ENCODE measurements at places on chromosomes 11 and 22. TPM values are rescaled to one million over a fixed set of nuclear protein-coding genes. Genes with fewer than 3 reads are reported as not detected.

GRCh38 chr11:20342347-20343141 lies 21.0 kb upstream of the HTATIP2 start:
- H3K4me1 ChIP-seq, result no peaks in the 10 kb centered on the region
- H3K27ac ChIP-seq, result no peak overlapping the region
- peaks cover 5% of the 10 kb centered on the region for H3K36me3 ChIP-seq
- DNase-seq, result no peak

DNA sequence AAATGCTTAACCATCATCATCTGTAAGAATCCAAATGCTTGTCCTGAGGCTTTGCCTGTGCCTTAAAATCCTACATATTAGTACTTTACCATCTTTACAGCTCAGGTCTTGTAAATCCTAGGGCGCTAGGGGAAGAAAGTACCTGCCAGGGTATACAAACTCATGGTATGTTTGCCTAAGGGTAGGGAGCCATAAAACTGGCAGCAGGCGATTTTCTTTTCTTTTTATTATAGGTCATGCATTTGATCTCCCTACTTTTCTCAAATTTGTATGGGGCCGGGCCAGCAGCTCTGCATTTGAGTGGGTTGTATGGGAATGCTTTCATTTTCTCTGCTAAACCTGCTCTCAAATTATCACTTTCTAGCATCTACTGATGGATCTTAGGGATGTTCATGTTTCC lies 24.0 kb upstream of the ZBED5 start:
- peaks cover 31% of the 10 kb centered on the region for H3K4me1 ChIP-seq
- no peaks in the 10 kb centered on the region for H3K36me3 ChIP-seq
- DNase-seq, result no peak
- H3K27ac ChIP-seq, result no peak overlapping the region

GRCh38 chr11:126537492-126537891 lies 182.0 kb downstream of the ST3GAL4 start:
- H3K4me1 ChIP-seq, result no peaks in the 10 kb centered on the region
- peaks cover 16% of the 10 kb centered on the region for H3K27me3 ChIP-seq
- no peak for DNase-seq
- no peak overlapping the region for H3K4me3 ChIP-seq
- no peaks in the 10 kb centered on the region for H3K36me3 ChIP-seq
- H3K27ac ChIP-seq, result no peak overlapping the region

GRCh38 chr22:47089796-47090460 lies 327.5 kb downstream of the TBC1D22A start:
- peaks cover 29% of the 10 kb centered on the region for H3K4me1 ChIP-seq
- no peaks in the 10 kb centered on the region for H3K27me3 ChIP-seq
- H3K4me3 ChIP-seq, result peak overlapping the region; percentile 73
- no peak for DNase-seq

- H3K27me3 ChIP-seq, result no peaks in the 10 kb centered on the region
- no peak overlapping the region for H3K27ac ChIP-seq
- H3K36me3 ChIP-seq, result no peaks in the 10 kb centered on the region
- no peak for DNase-seq
- H3K4me1 ChIP-seq, result no peaks in the 10 kb centered on the region
Observed at GRCh38 chr11:25655636-25656035, 676.3 kb upstream of the ANO3 start.

Gene NDUFS8
- total RNA-seq, result 172 TPM
